ENCODE measurements at places on chromosomes 4 and X. TPM values are rescaled to one million over a fixed set of nuclear protein-coding genes. Genes with fewer than 3 reads are reported as not detected.

The MAGEB18 gene
- not detected for total RNA-seq

The CXCL5 gene
- 0.25 TPM for total RNA-seq

The JCHAIN gene
- total RNA-seq, result 1.2 TPM

The XAGE2 gene
- total RNA-seq, result not detected

The USP11 gene
- 53.0 TPM for total RNA-seq

The MAGEC1 gene
- total RNA-seq, result not detected

The SPINK2 gene
- total RNA-seq, result not detected

The TRIM60 gene
- total RNA-seq, result not detected

The MAP7D2 gene
- under 0.01 TPM for total RNA-seq

The H2BW2 gene
- total RNA-seq, result not detected

The RP2 gene
- 30.4 TPM for total RNA-seq

The RBMXL3 gene
- not detected for total RNA-seq

The BMX gene
- 0.11 TPM for total RNA-seq

The PRR32 gene
- not detected for total RNA-seq

The AADAT gene
- total RNA-seq, result 4.6 TPM

The DCX gene
- not detected for total RNA-seq

The AFP gene
- 1.7 TPM for total RNA-seq

The GASK1B gene
- total RNA-seq, result 30.6 TPM

The GK gene
- 52.5 TPM for total RNA-seq

The WDR17 gene
- 4.3 TPM for total RNA-seq

The PCDH10 gene
- total RNA-seq, result 1.7 TPM

The PSAPL1 gene
- not detected for total RNA-seq

The SMIM10L2A gene
- 0.50 TPM for total RNA-seq

The ABLIM2 gene
- total RNA-seq, result not detected

The RRAGB gene
- total RNA-seq, result 11.8 TPM

The SYN1 gene
- total RNA-seq, result 0.25 TPM

The ALAS2 gene
- total RNA-seq, result not detected

The GYPE gene
- 0.25 TPM for total RNA-seq

The DMD gene
- 3.9 TPM for total RNA-seq
